ENCODE measurements at places on chromosomes 6 and 20.

DNA sequence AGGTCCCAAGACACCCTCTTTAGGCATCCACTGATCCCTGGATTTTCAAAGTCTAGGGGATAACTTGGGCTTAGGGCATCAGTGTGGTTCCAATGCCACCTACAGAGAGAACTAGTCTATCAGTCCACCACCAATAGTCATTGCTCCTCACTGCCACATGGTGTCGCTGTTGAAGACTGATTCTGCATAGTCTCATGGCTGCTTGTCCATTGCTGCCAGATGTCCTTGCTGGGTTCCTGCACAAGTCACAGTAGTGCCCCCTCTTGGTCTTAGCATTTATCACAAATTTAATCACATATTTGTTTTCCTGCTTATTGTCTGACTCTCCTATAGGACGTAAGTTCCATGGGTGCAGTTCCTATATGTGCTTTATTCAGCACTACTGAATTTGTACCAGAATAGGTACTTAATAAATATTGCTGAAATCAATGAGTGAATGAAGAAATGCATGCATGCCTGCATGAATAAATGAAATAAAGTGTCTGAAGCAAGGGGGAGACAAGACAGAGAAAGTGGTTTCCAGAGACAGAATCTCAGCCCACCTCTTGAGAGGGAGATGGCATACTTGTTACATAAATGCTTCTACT is 45.9 kb upstream of the RALY start:
- DNase-seq = peak; percentile 85

- peak; percentile 78 for DNase-seq
These were observed 49.4 kb downstream of the TMEM242 start for GRCh38 chr6:157273756-157274470.

GRCh38 chr6:15308435-15309213 is 62.8 kb downstream of the JARID2 start:
- peak; percentile 71 for DNase-seq

DNA sequence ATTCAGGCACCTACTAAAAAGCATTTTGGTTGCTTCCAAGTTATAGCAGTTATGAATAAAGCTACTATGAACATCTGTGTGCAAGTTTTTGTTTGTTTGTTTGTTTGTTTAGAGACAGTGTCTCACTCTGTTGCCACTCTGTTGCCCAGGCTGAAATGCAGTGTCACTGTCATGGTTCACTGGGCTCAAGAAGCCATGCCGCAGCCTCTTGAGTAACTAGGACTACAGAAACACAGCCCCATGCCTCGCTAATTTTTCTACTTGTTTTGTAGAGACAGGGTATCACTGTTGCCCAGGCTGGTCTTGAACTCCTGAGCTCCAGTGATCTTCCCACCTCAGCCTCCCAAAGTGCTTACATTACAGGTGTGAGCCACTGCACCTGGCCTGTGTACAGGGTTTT is 795.9 kb downstream of the EPHA7 start:
- DNase-seq = no peak

DNA sequence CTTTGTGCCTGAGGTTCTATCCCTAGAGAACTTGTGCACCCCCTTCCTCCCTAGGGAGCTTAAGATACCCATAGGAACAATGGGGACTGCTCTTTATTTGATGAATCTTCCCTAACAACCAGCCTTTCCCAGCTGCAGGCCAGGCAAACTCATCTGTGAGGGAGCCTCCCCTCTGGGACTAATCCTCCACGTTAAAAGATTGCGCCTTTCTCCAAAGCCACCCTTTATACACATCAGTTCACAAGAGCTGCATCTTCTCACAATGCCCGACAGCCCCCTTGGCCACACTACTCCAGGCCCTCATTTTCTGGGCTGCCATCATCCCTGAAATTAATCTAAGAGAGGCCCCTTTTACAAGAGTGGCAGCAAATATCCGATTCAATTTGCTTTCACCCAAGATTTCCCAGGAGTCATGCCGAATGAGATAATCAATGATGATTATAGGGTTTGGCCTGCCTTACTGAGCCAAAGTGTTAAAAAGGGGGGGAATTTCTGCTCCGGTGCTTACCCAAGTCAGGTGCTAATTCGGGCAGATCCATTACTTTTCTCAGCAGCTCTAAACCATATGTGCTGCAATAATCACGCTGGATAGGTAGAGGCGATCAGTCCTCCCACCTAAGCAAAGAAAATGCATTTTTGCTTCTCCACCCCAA is 336.5 kb downstream of the KIF16B start:
- DNase-seq = no peak

DNA sequence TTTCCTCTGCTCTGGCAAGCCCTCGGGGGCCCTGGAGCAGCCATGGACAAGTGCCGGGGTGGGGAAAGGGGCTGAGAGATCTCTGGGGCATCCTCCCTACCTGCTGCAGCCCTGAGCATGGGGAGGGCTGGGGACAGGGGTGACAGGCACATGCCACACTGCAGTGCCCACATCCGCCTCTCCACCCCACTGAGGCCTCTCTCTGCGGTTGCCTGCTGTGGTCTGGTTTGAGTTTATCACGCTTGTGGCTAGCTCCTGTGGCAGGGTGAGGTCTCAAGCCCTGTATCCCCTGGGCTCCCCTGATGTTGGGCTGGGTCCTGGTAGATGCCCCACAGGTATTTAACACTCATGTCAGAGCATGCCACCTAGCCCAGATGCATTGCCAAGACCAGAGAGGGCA is 52.9 kb upstream of the MLN start:
- peak; percentile 91 for DNase-seq

DNA sequence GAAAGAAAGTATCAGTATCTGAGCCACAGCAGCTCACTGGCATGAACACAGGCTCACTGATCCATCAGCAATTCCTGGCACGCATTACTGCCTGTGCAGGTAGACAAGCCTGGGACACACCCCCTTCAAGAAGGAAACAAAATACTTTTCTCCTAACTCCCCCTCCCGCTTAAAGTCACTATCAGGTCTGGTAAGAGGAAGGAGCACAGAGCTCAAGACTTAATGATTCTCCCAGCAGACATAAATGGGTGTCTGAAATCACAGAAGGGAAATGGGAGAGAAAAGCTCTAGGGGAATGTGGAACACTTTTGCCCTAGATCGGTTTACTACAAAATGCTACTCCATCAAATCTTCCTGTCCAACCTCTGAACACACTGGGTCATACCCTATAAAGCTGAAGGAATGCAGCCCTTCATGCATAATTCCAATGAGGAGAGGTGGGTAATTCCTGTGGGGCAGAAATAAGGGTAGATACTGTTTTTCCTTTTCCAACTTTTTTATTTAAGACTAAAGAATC is at the start of gene ADGRF1:
Gene ADGRF1, minus strand, starts transcription at position 58 of the 517 bp plus-strand sequence. CDS start 13,271 bp downstream, outside the sequence.
- no peak for DNase-seq

- peak; percentile 29 for DNase-seq
These were observed 58.3 kb upstream of the GGTLC1 start for GRCh38 chr20:24046888-24047287.

- no peak for DNase-seq
These were observed 63.3 kb downstream of the SASH1 start for GRCh38 chr6:148405894-148406293.

- DNase-seq = no peak
These were observed 35.9 kb upstream of the STX16 start for GRCh38 chr20:58614984-58615760.

GRCh38 chr6:27777614-27778355 is 134.4 kb downstream of the OR2B2 start:
- DNase-seq = no peak

GRCh38 chr20:43658723-43659419 is 8.0 kb upstream of the MYBL2 start:
- peak; percentile 40 for DNase-seq

- no peak for DNase-seq
These were observed 192.0 kb upstream of the IMPG1 start for GRCh38 chr6:76264468-76264867.

DNA sequence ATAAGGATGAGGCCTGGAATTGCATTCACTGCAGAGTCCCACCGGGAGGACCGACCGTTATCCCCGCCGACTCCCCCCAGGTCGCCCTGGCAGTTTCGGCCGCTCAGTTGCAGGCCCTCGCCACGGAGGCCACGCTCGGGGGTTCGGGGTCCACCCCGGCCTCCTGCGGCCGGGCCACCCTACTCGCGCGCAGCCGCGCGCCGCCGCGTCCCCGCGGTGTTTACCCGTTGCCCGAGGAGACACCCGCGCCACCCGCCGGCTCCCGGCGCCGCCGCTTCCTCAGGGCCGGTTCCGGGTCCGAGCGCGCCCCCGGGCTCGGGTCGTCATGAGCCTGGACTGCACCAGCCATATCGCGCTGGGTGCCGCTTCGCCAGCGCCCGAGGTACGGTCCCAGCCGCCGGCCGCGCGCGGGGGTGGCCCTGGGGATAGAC is at the start of gene CCDC170:
Gene CCDC170, plus strand, starts transcription at position 214 of the 431 bp plus-strand sequence. Its CDS starts 112 bp downstream, at position 326.
- DNase-seq = peak; percentile 49

- DNase-seq = no peak
These were observed 41.7 kb upstream of the TTPAL start for GRCh38 chr20:44433751-44434538.

- no peak for DNase-seq
These were observed 28.6 kb upstream of the CCN2 start for GRCh38 chr6:131979515-131980337.

- peak; percentile 16 for DNase-seq
These were observed 37.5 kb upstream of the ADGRF1 start for GRCh38 chr6:47079638-47080037.

DNA sequence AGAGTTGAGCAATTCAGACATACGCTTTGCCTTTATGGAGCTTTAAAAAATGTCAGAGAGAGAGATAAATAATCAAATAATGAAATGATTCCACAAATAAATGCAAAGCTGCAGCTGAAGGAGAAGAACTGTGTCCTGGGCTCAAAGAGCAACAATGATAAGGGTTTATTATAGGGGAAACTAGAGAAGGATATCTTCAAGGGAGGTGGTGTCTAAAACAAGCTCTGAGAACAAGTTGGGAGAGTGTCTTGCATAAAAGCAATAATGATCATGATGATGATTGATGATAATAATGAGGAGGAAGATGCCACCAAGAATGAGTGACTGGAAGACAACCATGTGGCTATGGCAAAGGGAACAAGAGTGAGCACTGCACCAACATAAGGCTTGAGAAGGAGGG is 164.3 kb downstream of the KIF16B start:
- no peak for DNase-seq

DNA sequence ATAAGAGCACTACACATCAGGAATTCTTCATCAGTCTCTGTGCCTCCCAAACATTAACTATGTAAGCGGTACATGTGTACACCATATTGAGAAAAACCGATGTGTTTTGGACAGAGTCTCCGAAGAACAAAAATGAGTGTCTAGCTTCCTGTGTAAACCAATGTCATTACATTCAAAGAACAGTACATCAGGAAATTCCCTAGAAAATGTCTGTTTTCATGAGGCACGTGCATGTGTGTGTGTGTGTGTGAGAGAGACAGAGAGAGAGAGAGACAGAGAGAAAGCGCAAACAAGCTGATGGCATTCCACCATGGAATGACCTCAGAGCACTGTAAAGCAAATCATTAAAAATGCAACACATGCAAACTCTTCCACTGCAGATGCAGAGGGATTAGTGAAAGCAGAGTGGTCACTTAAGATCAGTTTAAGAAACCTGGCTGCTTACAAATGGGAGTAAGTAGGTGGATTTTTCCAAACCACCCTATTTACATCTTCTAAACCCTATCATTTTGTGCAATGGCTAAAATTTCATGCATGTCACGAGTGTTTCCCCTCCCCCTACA is 133.9 kb downstream of the HIVEP2 start:
- DNase-seq = no peak

GRCh38 chr6:38355519-38355918 is 284.2 kb downstream of the BTBD9 start:
- DNase-seq = no peak

DNA sequence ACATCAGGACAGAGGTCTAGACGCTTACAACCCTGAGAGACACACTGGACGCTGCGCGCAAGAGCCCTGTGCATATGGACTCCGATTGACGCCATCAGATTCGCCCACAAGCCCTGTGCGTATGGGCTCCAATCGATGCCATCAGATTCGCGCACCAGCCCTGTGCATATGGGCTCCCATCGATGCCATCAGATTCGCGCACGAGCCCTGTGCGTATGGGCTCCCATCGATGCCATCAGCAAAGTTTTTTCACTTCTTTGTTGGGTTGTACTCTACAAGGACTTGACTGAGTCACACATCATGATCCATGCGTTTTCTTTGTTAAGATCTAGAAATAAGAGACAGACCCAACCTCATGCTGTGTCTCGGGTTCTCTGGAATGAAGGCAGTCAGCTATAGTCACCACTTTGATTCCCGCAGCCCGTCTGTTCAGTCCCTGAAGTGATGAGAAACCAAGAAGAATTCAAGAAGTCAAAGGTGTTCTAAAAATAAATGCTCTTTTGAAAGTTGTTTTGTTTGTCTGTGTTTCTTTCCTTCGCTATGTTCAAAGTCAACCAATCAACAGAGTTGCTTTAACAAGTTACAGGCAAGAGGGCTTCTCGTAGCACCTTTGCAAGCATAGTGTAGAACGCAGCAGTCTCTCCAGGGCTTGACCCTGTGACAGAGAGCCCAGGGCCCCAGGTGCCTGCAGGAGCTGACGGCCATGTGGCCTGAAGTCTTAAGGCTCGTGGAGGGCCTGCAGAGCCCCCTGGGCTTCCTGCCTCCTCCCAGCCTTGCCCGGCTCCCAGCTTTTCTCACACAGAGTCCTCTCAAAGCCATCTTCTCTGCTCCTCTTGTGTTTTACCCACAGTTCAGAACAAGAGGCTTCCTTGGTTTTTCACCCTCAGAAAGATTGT is 7.9 kb downstream of the RPS6KA2 start:
- DNase-seq = no peak

DNA sequence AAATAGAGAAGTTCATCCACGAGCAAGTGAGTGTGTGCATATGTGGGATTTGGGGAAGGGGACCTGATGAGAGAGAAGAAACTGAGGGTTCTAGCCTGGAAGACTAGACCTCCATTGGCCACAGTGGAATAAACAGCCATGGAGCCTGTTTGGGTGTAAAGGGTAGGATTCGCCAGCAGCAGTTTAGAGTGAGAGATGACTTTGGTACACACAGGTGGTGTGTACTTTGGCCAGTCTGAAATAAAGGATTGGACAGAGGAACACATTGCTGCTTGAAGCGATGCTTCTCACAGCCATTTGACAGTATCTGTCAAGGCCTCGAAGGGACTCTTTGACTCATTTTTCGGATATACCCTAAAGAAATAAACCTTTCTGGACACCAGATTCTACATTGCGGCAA is 29.2 kb downstream of the PLEKHG1 start:
- DNase-seq = no peak

- DNase-seq = no peak
These were observed 76.8 kb downstream of the FYN start for GRCh38 chr6:111796310-111796918.

DNA sequence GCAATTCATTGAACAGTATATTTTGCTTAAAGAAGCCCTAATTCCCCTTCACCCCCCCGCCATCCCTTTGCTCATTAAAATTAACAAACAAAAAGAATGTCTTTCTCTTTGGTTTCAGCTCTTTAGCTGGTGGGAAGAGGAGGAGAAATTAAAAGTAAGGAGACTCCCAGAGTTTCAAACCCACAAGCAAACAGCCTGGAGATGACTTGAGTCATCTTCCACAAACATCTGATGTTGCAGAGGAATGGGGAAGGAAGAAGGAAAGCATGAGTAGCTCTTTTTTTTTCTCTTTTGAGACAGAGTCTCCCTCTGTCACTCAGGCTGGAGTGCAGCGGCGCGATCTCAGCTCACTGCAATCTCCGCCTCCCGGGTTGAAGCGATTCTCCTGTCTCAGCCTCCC is 189.6 kb downstream of the ADAT2 start:
- DNase-seq = no peak
